ENCODE measurements at places on chromosomes 12 and 14.

- DNase-seq, result no peak
These were observed 349.9 kb downstream of the LRIG3 start for GRCh38 chr12:58570411-58570810.

DNA sequence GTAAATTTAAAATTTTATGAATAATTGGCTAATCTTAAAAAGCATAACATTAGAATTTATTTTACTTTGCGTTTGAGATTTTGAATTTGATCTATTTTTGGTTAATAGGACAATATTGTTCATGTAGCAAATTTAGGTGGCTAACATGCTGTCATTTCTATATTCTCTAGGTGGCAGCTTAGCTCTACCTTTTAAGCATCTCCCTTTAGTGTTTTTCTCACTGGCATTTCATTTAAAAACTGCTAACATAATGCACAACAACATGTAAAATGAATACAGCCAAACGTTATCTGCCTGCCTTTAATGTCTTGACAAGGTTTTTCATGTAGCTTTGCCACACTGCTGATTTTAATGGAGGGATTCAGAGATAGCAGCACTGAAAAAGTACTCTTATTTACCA is 272.4 kb upstream of the FBXO33 start:
- DNase-seq, result no peak

- no peak for DNase-seq
These were observed 30.6 kb downstream of the ATG14 start for GRCh38 chr14:55381040-55381439.

- no peak for DNase-seq
These were observed 33.9 kb upstream of the FAM222A start for GRCh38 chr12:109679501-109680263.

DNA sequence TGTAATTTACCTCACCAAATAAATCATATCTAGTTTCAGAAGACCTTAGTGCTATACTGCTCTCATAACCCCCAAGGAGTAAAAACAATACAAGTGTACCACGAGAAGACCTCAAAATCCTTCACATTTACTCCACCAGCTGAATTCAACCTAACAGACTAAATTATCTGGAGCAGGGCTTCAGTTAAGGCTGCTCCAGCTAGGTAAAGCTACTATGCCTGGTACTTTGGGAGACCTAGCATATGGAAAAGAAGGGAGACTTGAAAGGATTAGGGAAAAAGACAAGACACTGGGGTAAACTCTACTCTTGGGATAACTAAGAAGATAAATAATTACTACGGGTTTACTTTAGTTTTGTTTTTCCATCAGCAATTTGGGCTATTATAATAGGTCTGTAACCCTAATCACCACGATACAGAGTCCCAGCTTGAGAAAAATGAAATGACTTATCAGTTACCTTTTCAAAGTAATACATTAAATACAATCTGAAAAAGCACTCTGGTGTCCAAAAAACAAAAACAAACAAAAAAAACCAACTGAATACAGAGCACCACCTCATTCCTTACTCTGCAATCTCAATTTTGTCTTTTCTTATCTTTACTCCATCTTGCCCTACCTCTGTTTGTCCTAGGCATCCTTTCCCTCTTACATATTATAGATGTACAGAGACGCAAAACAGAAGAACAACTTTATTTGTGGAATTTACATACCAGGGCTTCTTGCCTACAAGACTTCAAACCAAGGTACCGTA is 2.1 kb downstream of the EML5 start:
- DNase-seq, result no peak

GRCh38 chr14:73461478-73462047 is 3.2 kb upstream of the NUMB start:
- DNase-seq, result no peak

DNA sequence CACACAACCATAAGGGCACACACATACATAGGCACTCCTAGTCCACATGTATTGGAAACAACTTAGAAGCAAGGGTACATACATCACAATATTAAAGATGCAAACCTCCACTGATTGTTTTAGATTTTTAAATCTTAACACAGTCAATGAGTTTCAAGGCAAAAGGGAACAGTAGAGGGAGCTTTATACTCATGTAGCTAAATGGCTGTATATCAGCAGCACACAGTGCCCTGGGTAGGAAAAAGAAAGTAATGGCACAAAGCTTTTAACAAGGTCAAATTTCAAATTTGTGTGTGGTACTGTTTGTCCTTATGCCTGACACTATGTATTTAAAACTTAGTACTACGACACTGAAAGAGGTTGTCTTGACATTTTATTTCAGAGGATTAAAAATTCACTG is 262.0 kb downstream of the MED13L start:
- DNase-seq, result no peak

GRCh38 chr12:12715459-12716150 is 1.6 kb upstream of the CDKN1B start:
- DNase-seq, result no peak

GRCh38 chr14:69077841-69078240 is 75.1 kb downstream of the DCAF5 start:
- no peak for DNase-seq

GRCh38 chr14:101008631-101009336 is 105.3 kb upstream of the RTL1 start:
- no peak for DNase-seq

- no peak for DNase-seq
These were observed 52.9 kb downstream of the PRKCH start for GRCh38 chr14:61374284-61374683.

- DNase-seq, result no peak
These were observed 49.7 kb downstream of the TRMT5 start for GRCh38 chr14:60931218-60931617.

DNA sequence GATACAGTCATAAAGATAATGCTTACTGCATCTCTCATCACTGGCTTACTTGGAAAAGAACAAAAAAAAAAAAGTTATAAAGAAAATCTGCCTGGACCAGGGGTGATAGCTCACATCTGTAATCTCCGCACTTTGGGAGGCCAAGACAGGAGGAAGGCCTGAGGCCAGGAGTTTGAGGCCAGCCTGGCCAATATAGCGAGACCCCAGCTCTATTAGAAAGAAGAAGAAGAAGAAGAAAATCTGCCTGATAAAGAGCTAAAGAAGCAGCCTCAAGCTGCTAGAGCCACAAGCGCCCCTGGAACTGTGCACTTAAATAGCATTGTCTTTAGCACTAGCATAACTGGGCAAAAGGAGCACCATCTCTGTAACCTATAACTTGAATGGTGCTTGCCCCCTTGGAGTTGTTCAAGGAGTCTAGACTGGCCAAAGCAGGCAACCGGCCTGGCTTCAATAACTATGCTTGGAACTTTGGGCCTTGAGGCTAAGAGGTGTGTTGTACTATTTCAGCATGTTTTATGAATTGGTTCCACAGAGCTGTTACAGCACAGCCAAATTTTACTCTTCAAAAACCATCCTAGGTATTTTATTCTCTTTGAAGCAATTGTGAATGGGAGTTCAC is 53.2 kb downstream of the SINHCAF start:
- no peak for DNase-seq

DNA sequence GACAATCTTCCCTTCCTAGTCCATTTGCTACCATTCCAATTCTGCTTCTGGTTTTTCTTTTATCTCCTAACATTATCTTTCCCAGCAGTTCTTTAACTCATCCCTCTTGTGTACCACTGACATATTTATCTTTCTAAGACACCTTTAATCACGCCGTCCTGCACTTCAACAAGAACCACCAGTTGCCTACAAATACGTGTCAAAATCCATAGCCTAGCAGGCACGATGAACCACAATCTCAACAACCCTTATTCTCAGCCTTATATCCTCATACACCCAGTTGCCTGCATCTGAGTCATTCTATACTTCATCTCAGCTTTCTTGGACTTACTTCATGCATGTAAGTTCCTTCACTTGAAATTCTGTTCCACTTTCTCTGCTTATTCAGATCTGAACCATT is 16.4 kb upstream of the ST8SIA1 start:
- DNase-seq, result no peak

GRCh38 chr14:70754991-70755390 is 54.3 kb downstream of the MAP3K9 start:
- no peak for DNase-seq

DNA sequence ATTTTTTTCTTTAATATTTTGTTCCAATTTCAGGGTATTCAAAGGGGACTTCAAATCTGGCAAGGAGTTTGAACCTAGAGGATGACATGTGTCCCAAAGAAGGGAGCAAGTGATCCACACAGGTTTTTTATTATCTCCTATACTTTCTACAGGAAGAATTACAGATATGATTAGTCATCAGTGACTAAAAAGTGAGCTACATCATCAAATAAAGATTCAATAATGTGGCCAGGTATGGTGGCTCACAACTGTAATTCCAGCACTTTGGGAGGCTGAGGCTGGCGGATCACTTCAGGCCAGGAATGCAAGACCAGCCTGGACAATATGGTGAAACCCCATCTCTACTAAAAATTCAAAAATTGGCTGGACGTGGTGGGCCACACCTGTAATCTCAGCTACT is 24.2 kb downstream of the GLT8D2 start:
- no peak for DNase-seq

GRCh38 chr12:22935090-22935489 is 310.1 kb downstream of the ETNK1 start:
- no peak for DNase-seq

DNA sequence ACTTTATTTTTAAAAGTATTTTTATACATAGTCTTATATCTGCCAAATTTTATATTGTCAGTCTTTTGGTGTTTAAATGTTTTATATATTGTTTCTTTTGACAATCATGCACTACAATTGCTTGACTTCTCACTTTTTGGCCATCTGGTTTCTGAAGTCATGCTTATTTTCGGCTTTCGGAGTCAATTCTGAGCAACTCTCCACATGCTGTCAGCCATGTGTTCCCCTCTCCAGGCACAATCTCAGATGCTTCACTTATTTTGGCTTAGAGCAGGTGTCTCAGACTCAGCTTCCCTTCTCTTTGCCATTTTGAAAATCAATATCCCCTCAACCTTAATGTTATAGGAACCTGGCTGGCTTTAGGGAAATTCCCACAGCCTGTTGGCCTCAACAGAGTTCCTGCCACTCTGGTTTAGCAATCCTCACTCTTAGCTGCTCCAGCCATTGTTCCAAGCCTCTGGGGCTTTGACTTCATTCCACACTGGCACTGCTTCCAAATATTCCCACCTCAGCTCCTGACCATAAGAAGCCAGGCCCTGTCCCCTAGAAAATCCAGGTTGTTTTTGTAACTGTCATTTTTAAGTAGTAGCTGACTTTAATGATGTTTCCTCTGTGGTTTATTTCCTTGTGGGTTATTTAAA is 125.5 kb upstream of the FAR2 start:
- DNase-seq, result no peak

DNA sequence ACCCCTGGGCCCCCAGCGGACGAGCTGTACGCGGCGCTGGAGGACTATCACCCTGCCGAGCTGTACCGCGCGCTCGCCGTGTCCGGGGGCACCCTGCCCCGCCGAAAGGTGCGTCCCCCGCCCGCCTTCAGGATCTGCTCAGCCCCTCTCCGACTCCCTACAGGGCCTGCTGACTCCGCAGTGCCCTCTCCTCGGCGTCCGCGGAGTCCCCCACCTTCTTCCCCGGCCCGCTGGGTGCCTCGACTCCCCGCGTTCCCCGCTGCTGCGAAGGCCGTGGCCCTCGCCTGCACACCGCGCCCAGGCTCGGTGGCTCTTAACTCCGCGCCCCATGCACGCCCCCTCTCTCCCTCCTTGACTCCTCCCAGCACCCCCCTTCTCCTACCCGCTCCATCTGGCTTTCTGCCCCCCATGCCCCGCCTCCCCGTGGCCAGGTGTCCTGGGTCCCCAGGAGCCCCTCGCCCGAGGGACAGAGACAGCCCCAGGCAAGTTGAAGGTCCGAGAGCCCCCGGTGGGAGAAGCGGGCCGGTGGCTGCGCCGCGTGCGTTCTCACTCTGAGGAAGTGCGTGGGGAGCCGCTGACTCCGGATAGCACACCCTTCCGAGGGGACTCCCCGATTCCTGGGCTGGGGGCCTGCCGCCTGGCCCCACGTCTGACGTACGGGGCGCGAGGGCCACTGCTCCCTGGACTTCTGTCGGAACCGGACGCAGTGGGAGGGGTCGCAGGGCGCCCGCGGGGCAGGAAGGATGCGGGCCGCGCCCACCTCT is 594 bp downstream of the TAMALIN start:
- no peak for DNase-seq

DNA sequence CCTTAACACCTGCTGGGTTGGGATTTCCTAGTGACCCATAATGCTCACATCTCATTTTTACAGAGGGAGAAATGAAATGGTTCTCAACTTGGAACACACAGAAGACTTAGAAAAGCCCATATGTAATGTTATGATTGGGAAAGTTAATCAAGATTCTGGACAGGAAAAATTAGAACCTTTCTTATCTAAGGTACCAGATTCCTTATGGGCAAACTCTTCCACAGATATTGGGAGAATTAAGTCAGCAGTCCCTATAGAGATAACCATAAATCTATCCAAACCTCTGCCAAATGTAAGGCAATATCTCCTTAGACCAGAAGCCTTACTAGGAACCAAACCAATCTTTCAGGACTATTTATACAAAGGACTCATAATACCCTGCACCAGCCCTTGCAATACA is 13.9 kb upstream of the PSMC1 start:
- no peak for DNase-seq

DNA sequence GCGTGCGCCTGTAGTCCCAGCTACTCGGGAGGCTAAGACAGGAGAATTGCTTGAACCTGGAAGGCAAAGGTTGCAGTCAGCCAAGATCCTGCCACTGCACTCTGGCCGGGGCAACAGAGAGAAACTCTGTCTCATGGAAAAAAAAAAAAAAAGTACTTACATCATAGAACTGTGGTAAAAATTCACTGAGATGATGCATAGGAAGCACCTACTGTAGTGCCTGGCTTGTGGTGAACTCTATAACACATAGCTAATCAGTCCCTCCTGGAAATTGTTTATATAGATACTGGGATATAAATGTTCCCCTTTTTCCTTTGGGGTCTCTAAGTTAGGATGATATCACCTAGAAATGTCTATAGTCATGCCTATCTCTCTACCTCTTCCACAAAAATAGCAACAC is 89.7 kb upstream of the CPM start:
- no peak for DNase-seq

DNA sequence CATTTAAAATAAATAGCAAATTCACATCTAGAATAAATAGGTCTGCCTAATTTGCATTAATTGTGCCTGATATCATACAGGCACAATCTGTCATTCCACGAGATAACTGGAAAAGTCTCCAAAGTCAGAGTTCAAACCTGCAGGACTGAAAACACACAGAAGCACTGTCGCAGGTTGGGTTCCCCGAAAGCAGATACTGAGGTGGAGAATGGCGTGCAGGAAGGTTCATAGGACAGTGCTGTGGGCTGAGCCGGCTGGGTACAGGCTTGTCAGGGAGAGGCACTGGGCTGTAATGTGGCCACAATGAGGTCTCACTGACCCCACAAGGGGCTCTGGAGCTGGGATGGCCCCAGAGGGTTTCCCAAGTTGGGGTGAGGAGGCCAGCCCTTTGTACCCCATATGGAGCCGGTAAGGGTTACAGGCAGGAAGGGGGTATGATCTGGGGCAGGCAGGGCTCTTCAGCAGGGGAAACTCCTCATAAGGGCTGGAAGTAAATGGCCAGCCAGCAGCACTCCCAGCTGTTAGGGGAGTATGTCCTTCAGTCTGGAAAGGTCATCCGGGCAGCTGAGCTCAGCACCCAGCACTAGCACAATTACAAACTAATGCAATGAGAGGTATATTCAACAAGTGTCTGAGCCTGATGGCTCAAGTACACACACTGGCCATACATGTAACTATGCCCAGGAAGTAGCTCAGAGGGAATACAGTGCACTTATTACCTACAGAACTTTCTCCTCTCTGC is 68.5 kb downstream of the NT5DC3 start:
- no peak for DNase-seq
